ENCODE measurements at places on chromosomes 12 and 14.

DNA sequence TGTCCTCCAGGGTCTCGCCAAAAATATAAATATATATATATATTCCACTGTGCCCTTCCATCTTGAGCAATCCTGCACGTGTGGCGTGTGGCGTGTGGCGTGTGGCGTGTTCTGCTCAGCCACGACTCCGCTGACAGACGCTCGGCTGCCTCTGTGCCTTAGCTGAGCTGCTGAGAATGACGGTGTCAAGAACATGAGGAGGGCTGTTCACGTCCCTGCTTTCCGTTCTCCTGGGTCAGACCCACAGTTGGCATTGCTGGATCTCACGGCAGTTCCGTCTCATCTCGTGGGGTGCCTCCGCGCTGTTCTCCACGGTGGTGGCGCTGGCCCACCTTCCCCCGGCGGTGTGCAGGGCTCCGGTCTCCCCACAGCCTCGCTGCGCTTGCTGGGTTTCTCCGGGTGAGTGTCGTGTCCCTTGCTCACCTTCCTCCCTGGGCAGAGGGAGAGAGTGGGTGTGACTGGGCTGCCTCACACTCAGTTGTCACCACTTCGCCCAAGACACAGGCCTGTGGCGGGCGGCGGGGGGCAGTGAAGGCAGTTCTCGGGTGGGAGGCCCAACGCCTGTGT lies 9.4 kb downstream of the GPR132 start:
- no peak for DNase-seq
- no peak overlapping the region for H3K4me3 ChIP-seq
- H3K4me1 ChIP-seq = peaks cover 36% of the 10 kb centered on the region

DNA sequence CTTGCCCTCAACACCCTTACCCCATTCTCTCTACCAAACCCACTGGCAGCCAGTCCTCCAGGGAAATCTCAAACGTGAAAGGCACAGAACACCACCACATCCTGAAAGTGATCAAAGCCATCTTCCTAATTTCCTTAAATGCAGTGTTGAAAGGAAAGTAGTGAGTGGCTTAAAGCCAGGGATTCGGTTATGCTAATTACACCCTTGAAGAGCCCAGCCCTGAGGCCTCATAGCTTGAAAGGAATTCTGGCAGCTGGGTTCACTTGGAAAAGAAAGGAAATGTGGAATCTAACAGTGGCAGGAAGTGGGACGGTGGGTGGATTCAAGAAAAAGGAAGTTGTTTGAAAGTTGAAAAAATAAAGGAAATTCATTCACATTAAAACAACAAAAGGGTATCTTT lies 73.0 kb upstream of the FICD start:
- peaks cover 3% of the 10 kb centered on the region for H3K36me3 ChIP-seq
- H3K27me3 ChIP-seq = peaks cover 79% of the 10 kb centered on the region
- H3K4me1 ChIP-seq = no peaks in the 10 kb centered on the region
- H3K4me3 ChIP-seq = no peak overlapping the region
- H3K27ac ChIP-seq = no peak overlapping the region

DNA sequence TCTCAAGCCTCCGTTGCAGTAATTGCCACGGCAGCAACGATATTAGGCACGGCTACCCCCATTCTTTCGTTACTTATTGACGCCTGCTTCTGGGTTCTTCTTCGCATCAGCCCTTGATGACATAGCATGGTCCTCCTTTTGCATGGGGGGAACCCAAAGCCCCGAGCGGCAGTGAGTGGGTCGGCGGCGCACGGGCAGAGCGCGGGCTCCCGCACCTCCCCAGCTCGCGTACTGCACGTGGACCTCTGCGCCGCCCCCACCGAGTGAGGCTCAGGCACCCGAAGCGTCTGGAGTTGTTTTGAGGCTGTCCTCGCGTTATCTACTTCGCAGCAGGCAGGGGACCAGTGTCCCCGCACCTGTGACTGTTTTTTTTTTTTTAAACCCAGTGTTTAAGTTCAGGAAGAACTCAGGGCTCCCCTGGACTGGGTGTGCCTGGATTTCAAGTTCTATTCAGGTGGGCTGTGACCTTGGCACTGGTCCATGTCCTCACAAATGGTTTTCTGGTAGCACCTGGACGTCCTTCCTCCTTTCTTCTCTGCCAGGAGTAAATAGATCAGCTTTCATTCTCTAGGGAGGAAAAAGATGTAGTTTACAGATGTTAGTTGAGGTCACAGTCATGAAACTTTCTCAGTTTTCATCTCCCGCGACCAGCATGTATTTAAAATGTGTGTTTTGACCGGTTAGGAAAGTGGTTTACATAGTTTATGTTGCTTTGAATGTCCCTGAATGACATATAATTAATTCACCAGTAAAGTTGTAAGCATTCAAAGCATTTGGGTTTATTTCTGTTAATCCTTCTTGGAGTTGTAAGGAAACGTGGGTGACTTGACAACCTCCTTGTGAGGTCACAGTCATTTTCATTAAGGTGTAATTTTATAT lies 1.4 kb upstream of the FOXN4 start:
- DNase-seq = no peak
- H3K4me3 ChIP-seq = peak overlapping the region; percentile 84
- H3K4me1 ChIP-seq = peaks cover 7% of the 10 kb centered on the region
- no peaks in the 10 kb centered on the region for H3K36me3 ChIP-seq

- H3K27ac ChIP-seq = no peak overlapping the region
- H3K4me1 ChIP-seq = no peaks in the 10 kb centered on the region
- DNase-seq = no peak
- no peaks in the 10 kb centered on the region for H3K36me3 ChIP-seq
- H3K4me3 ChIP-seq = no peak overlapping the region
Measured at GRCh38 chr14:36647824-36648753, 13.6 kb upstream of the PAX9 start.

GRCh38 chr12:118050972-118051910 lies 9.7 kb downstream of the WSB2 start:
- peak overlapping the region; percentile 36 for H3K4me3 ChIP-seq
- no peaks in the 10 kb centered on the region for H3K27me3 ChIP-seq
- peak overlapping the region; percentile 95 for H3K27ac ChIP-seq
- peaks cover 50% of the 10 kb centered on the region for H3K36me3 ChIP-seq
- no peak for DNase-seq

GRCh38 chr12:111178181-111179081 lies 190.5 kb downstream of the PHETA1 start:
- DNase-seq = no peak
- H3K27ac ChIP-seq = no peak overlapping the region
- H3K4me3 ChIP-seq = no peak overlapping the region
- H3K36me3 ChIP-seq = peaks cover 2% of the 10 kb centered on the region

Measured in effector memory CD8-positive, alpha-beta T cell (primary cell).